ENCODE measurements at places on chromosomes 7 and 10.

DNA sequence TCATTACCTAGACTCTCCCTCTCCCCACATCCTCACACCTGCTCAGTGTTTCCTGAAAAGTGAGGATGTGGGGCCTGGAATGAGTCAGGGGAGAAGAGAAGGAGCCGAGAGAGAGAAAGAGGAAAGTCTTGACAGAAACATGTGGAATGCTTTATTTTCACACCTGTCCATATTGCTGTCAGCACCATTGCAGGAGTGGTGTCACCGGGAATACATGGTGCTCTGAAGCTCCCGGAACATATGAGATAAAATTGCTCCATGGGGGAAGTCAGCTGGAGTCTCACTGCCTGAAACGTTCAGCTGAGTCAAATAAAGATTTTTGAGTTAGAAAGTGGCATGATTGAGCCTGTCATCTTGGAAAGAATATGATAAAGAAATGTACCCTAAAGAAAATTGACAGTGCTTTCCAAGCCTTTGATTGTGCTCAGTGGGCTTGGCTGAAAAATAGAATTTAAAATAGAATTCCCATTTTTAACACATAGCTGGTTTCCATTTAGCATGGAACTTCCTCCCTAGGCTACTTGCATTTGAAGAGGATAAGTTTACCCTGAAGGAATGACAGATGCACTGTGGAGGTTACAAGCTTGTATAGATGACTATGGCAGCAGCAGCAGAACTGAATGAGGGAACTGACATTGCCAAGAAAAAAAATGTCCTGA, 182.4 kb downstream of the PCLO start:
- DNase-seq, result no peak

DNA sequence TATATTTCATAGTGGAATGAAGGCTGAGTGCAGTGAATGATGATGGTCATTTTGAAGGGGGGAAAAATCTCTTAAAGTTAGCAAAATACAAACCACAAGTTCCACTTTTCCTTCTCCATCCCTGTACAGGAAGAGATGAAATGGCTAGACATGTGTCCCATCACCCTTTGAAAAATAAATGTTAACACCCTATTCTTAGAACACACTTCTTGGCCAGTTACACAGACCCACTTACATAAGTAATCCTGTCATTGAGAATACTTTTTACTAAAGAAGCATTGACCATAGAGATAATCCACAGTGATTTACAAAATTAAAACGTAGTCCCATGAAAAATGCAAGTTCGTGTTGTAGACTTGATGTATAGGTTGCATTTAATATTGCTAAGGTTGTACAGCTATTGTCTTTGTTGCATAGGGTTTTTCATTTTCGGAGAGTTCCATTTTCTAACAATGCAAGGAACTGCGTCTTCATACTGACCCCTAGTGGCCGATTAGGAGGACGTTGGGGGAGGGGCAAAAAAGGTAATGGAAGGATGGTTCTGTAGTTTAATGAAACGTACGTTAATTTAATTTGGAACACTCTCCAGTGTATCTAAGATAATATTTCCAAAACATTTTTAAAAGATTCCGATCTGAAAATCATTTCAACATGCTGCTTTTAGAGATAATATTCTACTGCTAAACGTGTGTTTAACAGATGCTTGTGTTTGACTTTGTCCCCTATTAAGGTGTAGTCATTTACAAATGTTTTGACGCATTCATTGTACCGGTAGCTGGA, 60.9 kb downstream of the ARMC3 start:
- peak; percentile 71 for DNase-seq

GRCh38 chr10:63084690-63085382, 48.3 kb upstream of the NRBF2 start:
- no peak for DNase-seq

DNA sequence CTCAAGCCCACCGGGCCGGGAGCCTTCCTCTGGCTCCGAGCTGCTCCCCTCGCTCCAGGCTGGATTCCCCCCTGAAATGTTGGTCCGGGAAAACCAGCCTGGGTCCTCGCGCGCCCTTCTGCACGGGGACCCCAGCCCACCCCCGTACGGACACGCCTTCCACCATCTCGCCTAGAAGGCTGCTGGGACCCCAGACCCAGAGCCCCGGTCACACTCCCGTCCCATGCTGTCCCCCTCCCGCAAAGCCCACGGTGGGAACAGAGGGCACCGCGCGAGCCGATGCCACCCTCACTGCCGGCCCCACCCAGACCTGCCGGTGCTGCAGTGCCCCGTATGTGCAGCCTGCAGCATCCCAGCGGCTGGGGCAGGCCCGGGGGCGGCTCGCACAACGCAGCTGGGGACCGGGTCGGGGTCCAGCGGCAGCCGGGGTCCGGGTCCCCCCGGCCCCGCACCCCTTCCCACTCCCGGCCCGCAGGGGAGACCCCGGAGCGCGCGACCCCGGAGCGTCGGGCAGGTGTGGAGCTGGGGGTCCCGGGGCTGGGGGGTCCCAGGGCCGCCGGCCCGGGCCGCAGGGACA, 871 bp downstream of the SPOCK2 start:
- DNase-seq, result peak; percentile 40

DNA sequence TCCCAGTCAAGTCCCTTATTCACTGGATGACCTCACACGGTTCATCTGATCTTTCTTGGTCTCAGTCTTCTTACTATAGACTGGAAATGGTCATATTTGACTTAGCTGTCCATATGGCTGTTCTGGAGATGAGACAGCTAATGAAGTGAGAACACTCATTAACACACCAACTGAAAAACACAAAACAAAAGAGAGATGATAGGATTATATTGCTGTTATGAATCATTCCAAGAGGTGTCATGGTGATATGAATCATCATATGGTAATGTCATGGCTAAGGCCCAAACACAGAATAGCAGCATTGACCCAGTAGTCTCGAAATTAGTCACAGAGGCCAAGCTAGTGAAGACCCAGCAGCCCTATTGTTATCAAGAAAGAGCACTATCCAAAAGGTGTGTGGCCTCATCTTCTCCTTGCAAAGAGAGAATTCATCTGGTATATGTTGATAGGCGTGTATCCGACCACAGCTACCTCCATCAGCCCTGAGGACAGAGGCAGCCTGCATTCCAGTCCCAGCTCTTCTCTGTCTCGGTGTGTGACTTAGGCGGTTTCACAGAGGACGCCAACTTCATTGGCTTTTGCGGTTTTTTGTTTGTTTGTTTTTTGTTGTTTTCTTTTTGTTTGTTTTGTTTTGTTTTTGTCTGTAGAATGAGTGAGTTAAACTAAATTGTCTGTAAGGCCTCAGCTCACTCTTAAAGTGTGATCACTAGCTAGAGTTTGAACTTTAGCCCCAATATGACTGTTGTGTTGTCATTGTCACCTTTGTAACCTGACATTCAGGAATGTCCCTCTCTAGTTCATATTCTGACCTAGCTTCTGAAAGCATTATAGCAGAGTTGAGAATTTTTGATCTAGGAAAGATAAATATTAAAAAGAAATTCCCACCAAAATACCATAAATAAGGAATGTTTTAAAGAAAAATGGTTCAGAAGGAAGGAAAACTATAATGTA, 97.4 kb upstream of the PDCD4 start:
- DNase-seq, result no peak

DNA sequence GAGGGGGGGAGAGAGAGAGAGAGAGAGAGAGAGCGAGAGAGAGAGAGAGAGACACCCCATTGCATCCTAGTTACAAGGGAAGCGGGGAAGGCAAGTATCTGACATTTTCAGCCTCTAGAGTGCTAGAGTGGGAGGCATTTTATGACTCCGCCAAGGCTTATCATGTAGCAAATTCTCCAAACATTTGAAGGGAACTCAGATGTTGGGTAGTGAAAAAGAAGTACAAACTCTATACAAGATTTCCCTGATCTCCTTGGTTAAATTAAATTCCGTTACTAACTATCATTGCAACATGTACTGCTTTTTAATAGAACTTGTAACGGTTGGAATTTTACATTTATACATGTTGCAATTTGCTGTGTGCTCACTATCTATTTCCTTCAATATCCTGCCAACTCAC, 83.4 kb upstream of the FAM3C start:
- DNase-seq, result no peak

DNA sequence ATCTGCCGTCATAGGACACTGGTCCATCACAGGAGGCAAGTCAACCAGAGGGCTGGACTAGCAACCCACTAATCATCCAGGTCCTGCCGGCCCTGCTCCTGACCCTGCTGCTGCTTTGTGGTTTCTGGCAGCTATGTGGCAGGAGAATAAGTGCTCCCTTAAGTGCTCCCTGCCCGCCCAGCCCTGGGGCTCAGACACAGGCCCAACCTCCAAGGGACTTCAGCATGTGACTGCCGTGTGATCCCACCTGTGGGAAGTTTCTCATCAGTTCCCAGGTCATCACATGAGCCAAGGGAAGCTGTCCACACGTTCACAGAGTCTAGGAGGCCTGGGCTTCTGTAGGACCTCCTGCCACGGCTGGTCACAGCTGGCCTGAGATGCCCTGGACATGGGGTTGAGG, 34.2 kb upstream of the ZNF488 start:
- no peak for DNase-seq

DNA sequence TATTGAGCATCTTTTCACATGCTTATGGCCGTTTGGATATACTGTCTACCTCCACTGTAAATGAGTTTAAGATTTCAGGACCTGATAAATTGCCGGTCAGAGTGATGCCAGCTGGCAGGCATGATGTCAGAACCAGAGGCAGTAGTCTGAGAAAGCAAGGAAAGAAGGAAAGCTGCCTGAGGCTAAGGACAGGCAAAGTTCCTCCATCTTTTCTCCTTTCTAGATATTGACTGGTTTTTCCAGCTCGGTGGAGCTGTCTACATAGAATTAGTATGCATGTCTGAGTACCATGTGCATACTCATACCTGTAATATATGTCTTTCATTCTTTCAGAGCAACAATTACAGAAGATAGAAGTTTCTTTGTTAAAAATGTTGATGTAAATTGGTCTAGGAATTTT, 52.3 kb downstream of the CDCA7L start:
- DNase-seq, result no peak

DNA sequence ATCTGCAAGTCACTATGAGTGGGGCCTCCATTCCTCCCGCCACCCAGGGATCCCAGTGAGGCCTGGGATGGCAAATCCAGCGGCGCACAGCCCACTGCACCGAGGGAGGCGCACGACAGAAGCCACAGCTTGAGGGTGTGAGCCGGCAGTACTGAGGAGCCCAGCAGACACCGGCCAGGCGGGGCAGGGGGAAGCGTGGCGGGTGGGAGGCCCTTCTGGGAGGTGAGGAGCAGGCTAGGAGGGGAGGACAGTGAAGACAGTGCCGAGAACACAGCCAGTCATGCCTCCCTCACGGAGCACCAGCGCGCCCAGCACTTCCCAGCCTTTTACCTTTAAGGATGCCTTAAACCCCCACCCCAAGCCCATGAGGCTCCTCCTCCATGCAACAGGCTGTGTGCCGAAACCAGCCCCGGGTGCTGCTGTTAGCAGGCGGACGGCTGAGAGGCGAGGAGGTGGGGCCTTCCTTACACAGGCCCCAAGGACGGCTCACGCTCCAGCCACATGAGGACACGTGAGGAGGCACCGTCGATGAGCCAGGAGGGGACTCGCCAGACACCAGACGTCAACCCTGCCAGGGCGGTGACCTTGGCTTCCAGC, 258.5 kb downstream of the PTPRN2 start:
- no peak for DNase-seq

- no peak for DNase-seq
These were observed 341.9 kb downstream of the TNS3 start for GRCh38 chr7:47239931-47240421.

GRCh38 chr10:99560277-99561126, 27.8 kb downstream of the NKX2-3 start:
- DNase-seq, result peak; percentile 9

- DNase-seq, result no peak
These were observed 27.7 kb upstream of the NRBF2 start for GRCh38 chr10:63105225-63106110.

- DNase-seq, result no peak
These were observed 80.8 kb upstream of the MKX start for GRCh38 chr10:27826369-27826768.

GRCh38 chr7:121372376-121373010, 23.6 kb downstream of the FAM3C start:
- DNase-seq, result no peak

GRCh38 chr10:112778579-112778978, 171.5 kb upstream of the TCF7L2 start:
- no peak for DNase-seq

DNA sequence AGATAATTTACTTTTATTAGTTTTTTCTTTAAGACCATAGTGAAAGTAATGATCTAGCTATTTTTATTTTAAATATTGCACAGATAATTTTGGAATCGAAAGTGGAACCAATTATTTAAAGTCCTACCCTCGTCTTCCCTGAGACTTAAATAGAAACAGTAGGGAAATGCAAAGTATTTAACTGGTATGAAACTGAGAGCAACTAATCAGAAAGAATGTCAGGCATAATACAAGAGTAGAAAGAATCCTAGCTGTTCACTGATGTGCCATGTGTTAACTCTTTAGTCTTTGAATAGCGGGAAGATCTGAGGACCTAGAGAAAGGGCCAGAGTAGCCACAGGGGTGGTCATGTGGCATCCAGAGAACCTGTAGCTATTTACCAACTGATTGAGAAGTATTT, 630.0 kb downstream of the NRG3 start:
- DNase-seq, result no peak

- peak; percentile 46 for DNase-seq
These were observed 681 bp upstream of the SPOCK2 start for GRCh38 chr10:72088889-72089575.

DNA sequence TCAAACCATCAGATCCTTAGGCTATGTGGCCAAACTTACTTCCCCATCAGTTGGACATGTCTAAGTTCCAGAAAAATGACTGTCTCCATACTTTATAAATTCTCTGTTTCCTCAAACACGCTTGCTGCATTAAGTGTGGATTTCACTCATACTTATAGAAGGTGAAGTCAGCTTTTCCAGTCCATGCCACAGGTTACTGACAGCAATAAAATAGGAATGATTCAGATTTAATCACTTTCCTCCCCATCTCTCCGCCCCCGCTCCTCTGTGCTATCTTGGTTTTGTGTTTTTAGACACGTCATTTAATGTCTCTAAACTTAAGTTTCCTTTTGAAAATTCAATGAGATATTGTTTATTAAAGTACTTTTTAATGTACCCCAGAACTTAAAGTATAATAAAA, 1098.0 kb upstream of the C7orf33 start:
- DNase-seq, result no peak

DNA sequence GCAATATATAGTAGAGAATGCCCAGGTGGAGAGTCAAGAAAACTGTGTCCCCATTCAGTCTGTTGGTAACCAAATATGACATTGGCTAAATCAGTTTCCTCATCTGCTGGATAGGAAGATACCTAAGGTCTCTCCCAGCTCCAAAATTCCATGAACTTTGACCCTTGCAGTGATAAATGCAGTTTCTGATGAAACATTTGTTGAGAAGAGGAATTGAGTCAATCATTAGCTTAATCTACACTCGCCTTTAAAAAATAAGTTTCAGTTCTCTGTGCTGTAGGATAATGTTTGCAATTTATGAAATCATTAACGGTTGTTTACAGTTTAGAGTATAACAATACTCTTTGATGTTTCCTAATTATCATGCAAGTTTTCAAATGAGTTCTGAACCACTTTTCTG, 38.0 kb upstream of the SLC25A13 start:
- DNase-seq, result no peak

DNA sequence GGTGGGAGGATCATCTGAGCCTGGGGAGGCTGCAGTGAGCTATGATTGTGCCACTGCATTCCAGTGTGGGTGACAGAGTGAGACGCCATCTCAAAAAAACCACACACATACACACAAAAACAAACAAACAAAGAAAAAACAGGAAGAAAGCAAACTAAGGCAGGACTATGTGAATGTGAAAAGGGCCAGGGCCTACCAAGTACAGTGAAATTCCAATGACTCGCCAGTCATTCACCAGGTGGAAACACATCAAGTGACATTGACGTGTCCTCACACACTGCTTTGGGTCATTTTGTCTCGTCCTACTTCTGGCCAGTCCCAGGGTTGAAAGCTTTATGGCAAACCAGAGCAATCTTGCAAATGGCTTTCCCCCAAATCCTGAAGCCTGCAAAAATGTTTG, 79.9 kb downstream of the HIP1 start:
- DNase-seq, result no peak
